MG63 (cell line): ENCODE measurements at places on chromosomes 12 and 14.

DNA sequence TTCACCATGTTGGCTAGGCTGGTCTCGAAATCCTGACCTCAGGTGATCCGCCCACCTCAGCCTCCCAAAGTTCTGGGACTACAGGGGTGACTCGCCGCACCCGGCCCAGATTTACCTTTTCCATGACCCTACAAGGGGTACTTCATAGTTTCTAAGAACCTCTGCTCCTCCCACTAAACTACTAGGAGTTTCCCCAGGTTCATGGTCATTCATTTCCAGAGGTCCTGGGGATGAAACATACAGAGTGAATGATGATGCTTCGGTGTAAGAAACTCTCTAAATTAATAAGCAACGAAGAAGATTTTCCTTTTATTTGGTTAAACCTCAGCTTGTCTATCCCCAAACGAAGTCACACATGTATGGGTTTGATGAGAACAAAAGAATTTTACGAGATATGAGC, 56.9 kb downstream of the AMN start:
- DNase-seq, result no peak

- DNase-seq, result no peak
Measured at GRCh38 chr14:89470401-89470800, 53.4 kb upstream of the FOXN3 start.

DNA sequence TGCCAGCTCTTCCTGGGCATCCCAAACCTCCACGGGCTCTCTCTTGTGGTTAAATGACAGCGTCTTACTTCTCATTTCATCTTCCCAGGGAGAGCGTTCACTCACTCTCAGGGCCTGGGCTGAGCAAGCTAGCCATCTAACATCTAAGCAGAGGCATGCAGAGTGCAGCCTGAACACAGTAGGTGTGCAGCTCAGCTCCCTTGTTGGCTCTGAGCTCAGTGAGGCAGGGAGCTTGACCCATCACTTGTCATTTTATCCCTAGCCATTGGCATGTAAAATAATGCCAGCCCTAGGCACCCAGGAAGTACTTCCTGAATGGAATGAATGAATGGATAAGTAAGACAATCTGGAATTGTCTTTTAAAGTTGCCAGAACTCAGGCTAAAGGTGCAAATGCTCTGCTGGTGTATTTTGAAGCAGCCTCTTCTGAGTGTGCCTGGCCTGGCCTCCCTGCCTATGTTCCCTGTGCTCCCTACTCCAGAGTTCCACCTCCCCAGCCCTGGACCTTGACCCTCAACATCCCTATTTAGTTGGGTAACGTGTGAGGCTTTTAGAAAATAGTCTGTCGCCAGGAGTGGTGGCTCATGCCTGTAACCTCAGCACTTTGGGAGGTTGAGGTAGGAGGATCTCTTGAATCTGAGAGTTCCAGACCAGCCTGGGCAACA, 9.5 kb upstream of the MEG3 start:
- no peak for DNase-seq

GRCh38 chr12:85698937-85699336, 137.3 kb downstream of the RASSF9 start:
- DNase-seq, result no peak

DNA sequence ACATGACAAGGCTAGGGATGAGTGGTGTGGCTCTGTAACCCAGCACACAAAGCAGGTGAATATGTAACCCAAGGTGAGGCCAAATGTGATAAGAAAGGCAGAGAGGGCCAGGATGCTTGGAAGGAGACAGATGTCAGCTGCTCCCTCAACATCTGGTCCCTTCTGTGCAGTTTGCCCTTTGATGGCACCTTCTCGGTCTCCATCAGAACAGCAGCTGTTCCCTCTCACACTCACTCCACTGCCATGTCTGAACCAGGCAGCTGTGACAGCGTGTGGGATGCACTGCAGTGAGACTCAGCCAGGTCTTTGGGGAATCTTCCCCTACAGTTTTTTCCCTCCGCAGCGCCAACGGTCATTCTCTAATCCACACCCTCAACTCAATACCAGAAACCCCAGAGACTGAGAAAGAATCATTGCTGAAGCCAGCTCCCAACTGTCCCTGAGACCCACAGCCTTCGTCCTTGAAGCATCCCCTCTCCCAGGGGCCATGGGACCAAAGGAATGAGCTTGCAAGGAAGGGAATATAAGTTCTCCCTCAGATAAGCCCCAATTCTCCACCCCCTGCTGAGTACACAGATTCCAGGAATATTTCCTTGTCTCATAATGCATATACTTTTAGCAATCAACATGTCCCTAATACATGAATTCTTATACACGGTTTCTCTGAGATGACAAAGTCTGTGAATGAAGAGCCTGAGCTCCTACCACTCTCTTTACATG, 230.0 kb downstream of the GLT1D1 start:
- no peak for DNase-seq

- DNase-seq, result peak; percentile 57
Measured at GRCh38 chr12:121776190-121777098, 17.0 kb downstream of the RHOF start.

DNA sequence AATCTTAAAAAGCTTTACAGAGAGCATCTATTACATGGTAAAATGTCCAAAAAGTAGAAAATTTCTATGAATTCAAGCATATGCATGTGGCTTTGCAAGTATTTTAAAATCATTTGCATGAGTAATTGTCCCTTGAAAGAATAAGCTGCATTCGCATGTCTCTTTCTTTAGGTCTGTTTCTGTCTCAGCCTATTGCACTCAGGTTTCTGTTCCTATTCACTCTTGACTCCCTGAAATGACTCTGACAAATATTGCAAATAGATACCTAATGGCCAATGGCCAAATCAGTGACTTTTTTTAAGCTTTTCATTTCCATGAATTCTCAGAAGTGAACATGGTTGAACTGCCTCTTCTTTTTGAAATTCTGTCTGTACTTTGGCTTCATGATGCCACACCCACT, 6.4 kb upstream of the TTC8 start:
- DNase-seq, result no peak

GRCh38 chr14:88426271-88426670, 40.8 kb downstream of the SPATA7 start:
- DNase-seq, result peak; percentile 41

DNA sequence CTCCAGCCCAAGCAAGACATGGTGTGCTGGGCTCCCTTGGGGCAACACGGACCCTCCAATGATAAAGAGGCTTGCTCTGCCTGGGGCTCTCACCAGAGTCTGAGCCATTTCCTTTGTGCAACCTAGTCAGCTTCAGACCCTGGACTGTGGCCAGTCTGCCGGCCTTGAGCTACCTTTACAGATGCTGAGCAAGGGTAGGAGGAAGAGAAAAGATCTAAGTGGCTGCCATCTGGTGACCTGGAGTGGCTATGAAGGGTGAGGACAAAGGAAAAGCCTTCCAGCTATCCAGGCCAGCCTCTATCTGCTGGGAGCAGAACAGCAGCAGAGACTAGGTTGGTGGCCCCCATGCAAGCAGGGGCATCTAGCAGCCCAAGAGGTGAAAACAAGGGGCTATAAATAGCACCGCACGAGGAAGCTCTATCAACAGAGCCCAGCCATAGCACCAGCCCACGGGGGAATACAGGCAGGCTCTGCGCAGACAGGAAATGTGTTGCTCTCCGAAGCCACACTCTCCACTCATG, 230.1 kb downstream of the FOXN3 start:
- DNase-seq, result no peak

DNA sequence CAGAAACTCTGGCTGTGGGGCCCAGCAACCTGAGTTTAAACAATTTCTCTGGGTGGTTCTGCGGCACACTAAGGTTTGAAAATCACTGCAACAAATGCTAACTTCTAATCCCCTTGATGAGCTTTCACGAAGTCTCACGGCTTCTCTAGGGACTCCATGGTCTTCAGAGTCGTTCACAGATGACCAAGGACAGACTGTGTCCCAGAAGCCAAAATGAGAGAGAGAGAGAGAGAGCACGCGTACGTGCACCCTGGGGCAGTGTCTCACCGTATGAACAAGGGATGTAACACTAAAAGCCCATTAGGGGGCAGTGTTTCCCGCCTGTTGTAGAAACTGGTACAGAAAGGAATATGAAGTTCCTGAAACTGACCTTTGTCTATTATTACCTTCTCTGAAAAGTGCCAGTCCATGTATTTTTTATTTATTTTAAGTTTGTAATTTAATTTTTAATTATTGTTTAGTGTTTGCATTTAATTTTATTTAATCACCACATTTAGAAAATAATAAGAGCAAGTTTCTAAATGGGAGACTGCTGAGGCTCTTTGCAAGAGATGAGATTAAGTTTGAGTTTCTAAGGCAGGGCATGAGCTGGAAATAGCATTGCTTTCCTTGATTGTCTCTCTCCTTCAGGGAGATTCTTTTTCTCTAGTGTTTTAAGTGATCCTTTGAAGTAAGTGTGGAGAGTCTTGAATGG, 3.4 kb downstream of the APOLD1 start:
- peak; percentile 53 for DNase-seq

GRCh38 chr14:88043529-88044443, 38.9 kb downstream of the GPR65 start:
- no peak for DNase-seq

DNA sequence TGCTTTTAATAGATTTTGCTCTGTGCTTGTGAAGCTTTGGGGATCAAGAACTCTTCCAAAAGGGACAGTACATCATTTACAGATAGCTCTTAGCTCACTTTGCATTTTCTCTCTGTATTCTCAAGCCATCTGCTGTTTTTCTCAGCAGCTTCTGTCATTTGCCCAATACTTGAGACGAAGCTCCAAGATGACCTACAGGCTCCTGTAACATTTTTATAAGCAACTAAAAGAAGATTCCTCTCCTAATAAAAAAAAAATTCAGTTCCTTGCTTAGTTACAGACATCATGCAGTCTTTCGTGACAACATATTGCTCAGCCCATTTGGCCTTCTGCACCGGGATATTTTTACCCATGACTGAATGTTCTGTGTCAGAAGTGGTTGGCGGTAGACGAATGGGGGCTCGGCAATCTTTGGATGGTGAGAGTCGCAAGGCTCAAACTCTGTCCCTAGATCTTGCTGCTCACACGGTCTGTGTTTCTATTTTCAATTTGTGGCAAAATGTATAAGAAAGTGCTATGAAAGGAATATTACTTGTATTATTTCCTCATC, 215.6 kb downstream of the FSCB start:
- DNase-seq, result no peak

DNA sequence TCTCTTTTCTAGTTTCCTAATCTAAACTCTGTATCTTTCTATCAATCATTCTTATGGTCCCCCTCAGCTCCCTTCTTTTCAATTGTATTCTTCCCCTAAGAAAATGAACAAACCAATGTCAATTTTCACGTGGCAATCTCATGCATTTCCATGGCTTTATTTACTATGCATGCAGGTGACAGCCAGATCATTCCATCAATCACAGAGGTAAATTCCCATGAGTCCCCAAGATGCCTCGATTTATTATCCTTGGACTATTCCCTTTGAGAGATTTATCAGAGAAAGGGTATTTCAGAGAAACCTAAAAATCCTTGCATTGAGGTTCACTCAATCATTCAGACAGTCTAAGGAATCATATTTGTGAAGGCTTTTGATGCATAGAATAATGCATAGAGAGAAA, 301.2 kb downstream of the DIO2 start:
- DNase-seq, result no peak

- DNase-seq, result no peak
Measured at GRCh38 chr12:69339999-69340398, 8.2 kb upstream of the LYZ start.

DNA sequence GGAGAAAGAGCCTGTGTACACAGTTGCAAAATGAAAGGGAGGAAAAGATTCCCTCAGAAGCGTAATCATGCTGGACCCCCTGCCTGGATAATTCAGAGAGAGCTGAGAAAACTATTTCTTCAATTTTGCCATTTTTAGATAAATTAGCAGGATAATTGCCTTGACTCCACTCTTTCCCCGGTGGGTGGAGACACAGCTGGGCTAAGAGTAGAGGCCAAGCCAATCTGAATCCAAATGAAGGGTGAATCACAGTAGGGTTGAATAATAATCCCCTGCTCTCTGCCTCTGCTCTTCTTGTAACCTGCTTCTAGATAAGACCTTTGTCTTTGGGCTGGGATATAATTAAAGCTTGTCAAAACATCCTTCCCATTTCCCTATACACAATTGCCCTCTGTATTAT, 150.1 kb downstream of the CAPZA3 start:
- DNase-seq, result no peak

DNA sequence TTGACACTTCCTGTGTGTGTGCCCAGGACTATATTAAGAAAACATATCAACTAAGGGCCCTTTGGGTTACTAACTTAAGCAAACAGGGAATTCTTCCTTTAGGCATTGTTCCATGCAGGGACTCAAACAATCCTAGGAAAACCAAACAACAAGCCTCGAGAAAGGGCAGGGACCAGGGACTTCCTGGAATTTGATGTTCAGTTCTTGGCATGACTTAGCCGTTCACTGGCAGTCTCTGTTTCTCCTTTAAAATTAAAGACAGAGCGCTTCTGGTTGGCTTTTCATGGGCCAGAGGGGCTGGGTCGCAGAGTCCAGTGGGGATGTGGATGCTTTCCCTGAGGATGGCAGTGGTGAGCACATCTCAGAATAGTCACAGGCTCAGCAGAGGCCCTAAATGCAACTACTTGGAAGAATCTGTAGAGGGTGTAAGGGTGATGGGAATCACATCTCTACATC, 35.2 kb downstream of the RNFT2 start:
- no peak for DNase-seq

DNA sequence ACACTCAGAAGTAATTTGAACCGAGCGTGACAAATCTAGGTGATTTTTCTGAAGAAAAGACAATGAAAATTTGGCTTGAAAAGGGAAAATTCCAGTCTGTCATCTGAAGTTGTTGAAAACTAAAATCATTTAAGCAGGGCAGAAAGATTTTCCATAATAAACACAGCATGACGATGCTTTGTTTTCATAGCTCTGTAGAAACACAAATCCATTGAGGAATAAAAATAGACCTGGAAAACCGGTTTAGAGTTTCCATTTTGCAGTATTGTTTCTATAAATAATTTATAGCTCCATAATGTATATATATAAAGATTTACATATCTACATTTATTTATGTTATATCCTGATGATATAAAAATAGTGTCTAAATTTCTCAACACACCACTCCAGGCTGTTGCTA, 1918.5 kb upstream of the FLRT2 start:
- DNase-seq, result no peak

GRCh38 chr14:52641745-52642144, 53.6 kb downstream of the ERO1A start:
- DNase-seq, result no peak

GRCh38 chr14:91173221-91173670, 59.4 kb downstream of the DGLUCY start:
- peak; percentile 60 for DNase-seq

GRCh38 chr14:65263177-65263788, 149.2 kb upstream of the FUT8 start:
- DNase-seq, result no peak

GRCh38 chr12:68007033-68007432, 17.8 kb downstream of the IFNG-AS1 start:
- no peak for DNase-seq

DNA sequence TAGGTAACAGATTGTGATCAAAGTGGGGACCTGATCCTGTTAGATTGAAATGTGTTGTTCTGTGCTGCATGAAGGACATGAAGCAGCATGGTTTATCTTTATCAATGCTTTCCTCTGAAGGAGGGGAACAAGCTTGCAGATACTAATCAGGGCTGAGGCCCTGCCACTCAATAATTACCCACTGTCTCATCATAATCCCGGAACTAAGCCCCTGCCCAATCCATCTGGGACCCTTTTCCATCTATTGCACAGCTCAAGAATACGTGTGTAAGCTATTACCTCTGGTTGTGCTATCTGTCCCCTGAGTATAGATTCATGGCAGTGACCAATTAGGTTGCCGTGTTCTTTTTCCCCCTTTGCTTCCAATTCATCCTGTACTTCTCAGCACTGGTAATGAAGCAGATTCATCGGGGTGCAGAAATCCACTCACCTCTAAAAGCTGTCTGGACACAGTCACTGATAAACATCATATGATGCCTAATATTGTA, 67.8 kb downstream of the OTX2 start:
- DNase-seq, result no peak

- DNase-seq, result no peak
Measured at GRCh38 chr14:95531969-95532368, 2.9 kb upstream of the GLRX5 start.
